ENCODE measurements at places on chromosomes 11 and 22. TPM values are rescaled to one million over a fixed set of nuclear protein-coding genes. Genes with fewer than 3 reads are reported as not detected.

GRCh38 chr11:102891736-102892135, 17.0 kb upstream of the MMP12 start:
- no peak for DNase-seq

GRCh38 chr22:38238519-38239071, 34.2 kb downstream of the TMEM184B start:
- DNase-seq = no peak

GRCh38 chr11:119545978-119546915, 123.3 kb upstream of the THY1 start:
- DNase-seq = peak; percentile 68

GRCh38 chr11:59558270-59558643, 46.9 kb downstream of the OR4D9 start:
- DNase-seq = no peak

DNA sequence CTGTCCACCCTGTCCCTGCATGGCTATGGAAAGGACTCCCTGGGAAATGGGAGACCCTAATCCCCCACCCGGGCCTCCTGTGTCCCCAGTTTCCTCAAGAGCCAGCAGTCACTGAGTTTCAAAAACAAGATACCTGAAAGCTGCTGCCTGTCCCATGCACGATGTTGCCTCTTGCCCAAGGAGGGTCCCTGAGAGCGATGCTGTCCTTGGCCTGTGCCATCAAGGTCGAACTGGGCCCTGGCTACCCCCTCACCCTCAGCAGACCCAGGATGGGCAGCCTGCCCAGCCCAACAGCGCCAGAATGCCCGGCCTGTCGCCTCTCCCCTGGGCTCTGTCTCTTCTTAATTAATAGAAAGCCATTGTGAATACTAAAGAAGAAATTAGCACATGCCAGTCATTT, 104.5 kb upstream of the LMO1 start:
- DNase-seq = no peak

DNA sequence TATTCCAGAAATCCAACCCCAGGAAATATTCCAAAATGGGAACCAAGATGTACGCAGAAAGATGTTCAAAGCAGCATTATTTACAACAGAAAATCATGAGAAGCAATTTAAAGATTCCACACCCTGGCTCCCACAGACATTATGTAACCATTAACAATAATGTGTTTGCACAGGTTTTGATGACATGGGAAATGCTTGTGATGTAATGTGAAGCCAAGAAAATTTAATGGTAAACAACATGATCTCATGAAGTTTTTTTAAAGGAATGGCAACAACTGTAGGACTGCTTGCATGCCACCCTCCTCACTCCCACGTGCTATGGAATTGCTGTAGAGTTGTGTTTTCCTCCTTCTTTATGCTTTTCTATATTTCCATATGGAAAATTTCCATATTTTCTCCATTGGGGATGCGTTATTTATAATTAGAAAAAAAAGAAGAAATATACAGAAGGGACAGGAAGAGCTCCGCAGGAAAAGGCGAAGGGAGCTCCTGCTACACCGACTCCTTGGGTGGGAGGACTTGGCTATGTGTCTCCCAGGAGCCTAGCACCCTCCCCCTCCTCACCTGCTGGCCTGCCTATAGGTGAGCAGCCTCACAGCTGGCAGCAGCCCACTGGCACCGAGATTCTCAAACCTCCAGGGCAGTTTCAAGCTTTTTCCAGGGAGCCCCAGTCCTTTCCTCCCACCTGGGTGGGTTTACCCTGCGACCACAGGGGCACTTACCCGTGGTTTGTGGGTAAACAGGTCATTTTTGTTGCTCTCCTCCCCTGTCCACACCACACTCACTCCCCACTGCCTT, 20.9 kb downstream of the LRFN4 start:
- DNase-seq = no peak

Gene PATE4
- not detected for total RNA-seq

Gene ACCS
- total RNA-seq = 16.1 TPM

Measured in lower leg skin (tissue), 4 donors.